AML-193 (cell line): ENCODE measurements at places on chromosomes 4 and X.

DNA sequence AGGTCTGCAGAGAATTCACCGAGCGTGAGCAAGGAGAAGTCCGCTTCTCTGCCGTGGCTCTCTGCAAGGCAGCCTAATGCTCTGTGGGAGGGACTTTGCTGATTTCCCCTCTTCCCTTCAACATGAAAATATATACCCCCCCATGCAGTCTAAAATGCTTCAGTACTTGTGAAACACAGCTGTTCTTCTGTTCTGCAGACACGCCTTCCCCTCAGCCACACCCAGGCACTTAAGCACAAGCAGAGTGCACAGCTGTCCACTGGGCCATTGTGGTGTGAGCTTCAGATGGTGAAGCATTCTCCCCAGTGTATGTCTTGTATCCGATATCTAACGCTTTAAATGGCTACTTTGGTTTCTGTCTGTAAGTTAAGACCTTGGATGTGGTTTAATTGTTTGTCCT is 11.3 kb downstream of the UCHL1 start:
- DNase-seq, result no peak

GRCh38 chr4:7335344-7336066 is 99.2 kb downstream of the PSAPL1 start:
- DNase-seq, result peak; percentile 26

DNA sequence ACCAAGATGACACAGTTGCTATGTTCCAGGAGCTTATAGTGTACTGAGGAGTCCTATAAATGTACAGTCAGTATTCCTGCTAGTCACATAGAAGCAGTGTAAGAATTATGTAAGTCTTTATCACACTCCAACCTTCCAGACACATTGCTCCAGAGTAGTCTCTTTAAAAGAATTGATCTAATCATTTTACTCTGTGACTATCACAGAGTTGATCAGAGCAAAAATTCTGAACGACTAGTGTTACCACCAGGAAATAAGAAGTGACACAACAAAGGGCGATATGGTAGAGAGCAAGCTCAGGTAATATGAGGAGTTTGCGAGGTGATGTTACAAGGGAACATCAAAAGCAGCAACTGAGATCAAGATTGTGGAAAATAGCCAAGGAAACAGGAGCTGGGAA is 9.0 kb upstream of the HPF1 start:
- DNase-seq, result no peak

GRCh38 chrX:21153503-21153902 is 220.7 kb upstream of the CNKSR2 start:
- DNase-seq, result no peak

DNA sequence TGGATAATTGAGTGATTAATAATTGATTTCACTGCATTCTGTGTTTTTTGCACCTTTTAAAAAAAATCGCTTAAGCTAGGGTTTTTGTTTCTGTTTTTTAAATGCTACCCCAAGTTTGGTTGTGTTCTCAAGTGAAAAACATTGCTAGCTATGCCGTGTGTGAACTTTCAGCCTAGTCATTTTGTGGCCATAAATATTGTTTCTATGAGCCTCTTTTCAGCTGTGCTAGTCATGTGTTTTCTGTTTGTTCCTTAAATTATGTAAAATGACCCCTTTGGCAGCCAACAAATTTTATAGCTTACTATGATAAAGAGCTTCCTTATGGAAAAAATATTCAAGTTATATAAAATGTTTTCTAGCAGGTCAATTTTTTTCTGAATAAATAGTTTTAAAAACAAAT is 59.1 kb downstream of the GALNT7 start:
- no peak for DNase-seq

- DNase-seq, result no peak
These were observed 50.3 kb downstream of the PHKA2 start for GRCh38 chrX:18933617-18934016.

GRCh38 chr4:11720292-11720691 is 291.6 kb upstream of the HS3ST1 start:
- DNase-seq, result no peak

DNA sequence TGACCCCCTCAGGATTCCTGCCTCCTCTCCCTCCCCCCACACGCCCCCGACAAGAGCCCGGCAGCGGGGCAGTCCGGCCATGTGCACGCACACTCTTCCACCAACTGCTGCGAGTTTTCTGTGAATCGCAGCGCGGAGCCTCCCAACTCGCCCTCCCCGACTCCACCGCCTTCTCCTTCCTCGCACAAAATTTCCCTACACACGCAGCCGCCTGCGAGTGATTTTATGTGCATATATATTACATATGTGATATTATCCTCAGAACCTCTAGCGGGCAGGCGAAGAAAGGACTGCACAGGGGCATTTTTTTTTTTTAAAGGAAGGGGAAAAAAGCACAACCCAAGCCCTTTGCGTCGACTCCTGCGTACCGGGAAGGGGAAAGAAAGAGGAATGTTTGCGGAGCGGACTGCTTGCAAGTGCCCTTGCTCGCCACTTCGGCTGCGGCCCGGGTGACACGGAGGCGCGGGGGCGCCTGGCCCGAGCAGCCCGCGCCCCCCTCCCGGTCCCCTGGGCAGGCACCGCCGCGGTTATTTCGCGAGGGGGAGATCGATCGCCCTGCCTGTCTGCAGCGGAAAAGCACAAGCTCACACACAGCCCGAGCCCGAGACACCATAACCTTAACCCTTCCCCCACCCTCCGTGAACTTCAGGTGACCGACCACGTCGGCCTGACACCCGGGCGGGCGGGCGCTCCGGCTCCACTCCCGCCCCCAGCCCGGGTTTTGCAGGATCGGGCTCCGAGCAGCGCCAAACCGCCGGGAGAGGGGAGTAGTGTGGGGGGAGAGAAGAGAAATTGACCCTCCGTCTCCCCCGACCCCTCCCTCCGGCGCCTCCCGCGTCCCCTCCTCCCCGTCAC is 2.3 kb downstream of the ZNF827 start:
- DNase-seq, result no peak

DNA sequence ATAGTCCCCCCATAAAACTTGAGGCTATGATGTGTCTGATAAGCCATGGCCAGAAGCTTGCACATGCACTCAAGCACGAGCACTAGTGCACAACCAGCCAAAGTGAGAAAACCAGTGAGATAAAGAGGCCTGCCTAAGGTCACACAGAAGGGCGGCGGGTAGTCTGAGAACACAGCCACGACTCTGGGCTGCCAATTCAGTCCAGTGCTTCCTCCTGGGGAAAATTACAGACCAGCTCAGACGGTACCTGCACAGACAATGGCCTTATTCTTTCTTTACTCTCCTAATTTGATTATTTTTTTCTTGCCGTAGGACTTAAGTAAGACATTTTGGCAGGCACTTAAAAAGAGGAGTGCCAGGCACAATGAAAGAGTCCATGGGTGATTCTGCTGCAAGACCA is 533.2 kb upstream of the FAT1 start:
- DNase-seq, result no peak

DNA sequence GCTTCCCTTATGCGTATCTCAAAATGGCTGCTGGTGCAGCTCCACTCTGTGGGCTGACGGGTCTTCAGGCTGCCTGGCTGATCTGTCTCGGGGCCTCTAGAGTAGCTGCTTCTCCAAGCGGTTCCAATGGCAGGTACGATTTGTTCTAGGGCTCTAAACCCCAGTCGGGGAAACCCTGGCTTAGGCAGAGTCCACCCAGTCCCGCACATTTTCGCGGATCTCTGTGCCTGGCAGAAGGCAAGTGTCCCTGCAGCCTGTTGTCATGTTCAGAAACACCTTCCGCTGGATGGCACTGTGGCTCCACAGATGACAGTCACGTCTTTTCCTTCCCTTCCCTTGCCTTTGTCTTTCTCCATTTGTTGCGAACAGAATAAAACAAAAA is 54.4 kb downstream of the NBDY start:
- no peak for DNase-seq

GRCh38 chrX:71546879-71547278 is 14.0 kb downstream of the OGT start:
- no peak for DNase-seq
